ENCODE measurements at places on chromosomes 2 and 18. TPM values are rescaled to one million over a fixed set of nuclear protein-coding genes. Genes with fewer than 3 reads are reported as not detected.

Gene CHRND
- total RNA-seq = not detected

Gene SOCS6
- total RNA-seq = 37.4 TPM

Gene RUFY4
- not detected for total RNA-seq

Gene SP110
- total RNA-seq = 6.8 TPM

Gene SATB2
- total RNA-seq = 3.9 TPM

Gene STRADB
- 22.8 TPM for total RNA-seq

Gene ANKRD62
- total RNA-seq = not detected

Gene IL36A
- total RNA-seq = not detected

Gene ARHGAP25
- total RNA-seq = 0.13 TPM

Gene MCFD2
- 108 TPM for total RNA-seq

Gene CFAP65
- total RNA-seq = 0.15 TPM

Gene RALBP1
- total RNA-seq = 30.9 TPM

Gene LYPD1
- total RNA-seq = 18.2 TPM

Gene BOLL
- total RNA-seq = not detected

Gene ALPP
- 0.37 TPM for total RNA-seq

Gene SSB
- 157 TPM for total RNA-seq

Gene GPR155
- 0.28 TPM for total RNA-seq

Gene CFC1
- total RNA-seq = not detected

Gene CENPA
- 54.6 TPM for total RNA-seq

Gene SLC23A3
- 0.62 TPM for total RNA-seq

Gene TUBA4A
- 546 TPM for total RNA-seq

Gene UGT1A10
- 0.26 TPM for total RNA-seq

Gene UPP2
- total RNA-seq = not detected

Gene SLC19A3
- total RNA-seq = 3.4 TPM

Gene TUBA4B
- total RNA-seq = 0.26 TPM

Gene UGT1A3
- total RNA-seq = not detected

Gene C2orf66
- 0.07 TPM for total RNA-seq

Gene ERBB4
- total RNA-seq = not detected

Gene DLX2
- 0.89 TPM for total RNA-seq

Gene MROH2A
- 0.32 TPM for total RNA-seq

Gene SNTG2
- not detected for total RNA-seq

Gene NEU2
- total RNA-seq = not detected

Gene EGR4
- total RNA-seq = 0.27 TPM

Gene RAB17
- 0.10 TPM for total RNA-seq

Gene PLEK
- not detected for total RNA-seq

Gene ITGA4
- 3.0 TPM for total RNA-seq

Gene ANTXR1
- total RNA-seq = 167 TPM
